ENCODE measurements at places on chromosomes 2 and 18.

GRCh38 chr2:107197594-107198294, 311.8 kb upstream of the ST6GAL2 start:
- DNase-seq: no peak

DNA sequence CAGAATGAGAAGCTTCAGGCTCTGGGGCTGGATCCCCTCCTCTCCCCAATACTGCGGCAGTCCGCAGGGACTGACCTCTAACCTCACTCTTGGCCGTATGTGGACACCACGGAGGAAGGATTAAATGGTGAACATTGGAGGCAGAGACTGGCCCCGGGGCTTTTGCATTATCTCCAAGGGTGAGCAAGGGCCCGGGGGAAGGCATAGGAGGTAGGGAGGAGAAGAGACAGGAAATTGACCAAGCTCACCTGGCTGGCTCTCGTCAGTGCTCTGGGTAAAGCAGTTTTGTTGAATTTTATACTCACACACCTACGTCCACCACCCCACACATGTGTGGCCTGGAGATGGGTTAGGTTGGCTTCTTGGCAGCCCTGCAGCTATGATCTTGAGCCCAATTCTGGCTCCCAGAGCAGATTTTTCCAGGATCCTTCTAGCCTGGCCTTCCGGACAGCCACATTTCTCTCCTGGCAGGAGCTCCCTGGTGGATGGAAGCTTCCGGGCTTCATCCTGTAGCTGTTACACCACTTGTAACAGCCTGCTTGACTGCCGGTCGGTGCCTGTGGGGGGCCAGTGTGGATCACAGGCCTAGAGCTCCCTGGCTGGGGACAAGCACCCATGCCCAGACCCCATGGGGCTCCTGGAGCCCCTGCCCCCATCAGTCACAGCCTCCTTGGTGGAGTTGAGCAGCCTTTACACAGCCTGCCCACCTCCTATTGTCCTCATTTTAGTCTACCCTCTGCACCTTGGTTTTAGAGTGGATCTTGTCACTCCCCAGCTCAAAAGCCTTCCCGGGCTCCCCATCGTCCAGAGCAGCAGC, 7.6 kb downstream of the ITM2C start:
- peak; percentile 10 for DNase-seq

GRCh38 chr18:59566533-59566971, 130.7 kb downstream of the CCBE1 start:
- no peak for DNase-seq

DNA sequence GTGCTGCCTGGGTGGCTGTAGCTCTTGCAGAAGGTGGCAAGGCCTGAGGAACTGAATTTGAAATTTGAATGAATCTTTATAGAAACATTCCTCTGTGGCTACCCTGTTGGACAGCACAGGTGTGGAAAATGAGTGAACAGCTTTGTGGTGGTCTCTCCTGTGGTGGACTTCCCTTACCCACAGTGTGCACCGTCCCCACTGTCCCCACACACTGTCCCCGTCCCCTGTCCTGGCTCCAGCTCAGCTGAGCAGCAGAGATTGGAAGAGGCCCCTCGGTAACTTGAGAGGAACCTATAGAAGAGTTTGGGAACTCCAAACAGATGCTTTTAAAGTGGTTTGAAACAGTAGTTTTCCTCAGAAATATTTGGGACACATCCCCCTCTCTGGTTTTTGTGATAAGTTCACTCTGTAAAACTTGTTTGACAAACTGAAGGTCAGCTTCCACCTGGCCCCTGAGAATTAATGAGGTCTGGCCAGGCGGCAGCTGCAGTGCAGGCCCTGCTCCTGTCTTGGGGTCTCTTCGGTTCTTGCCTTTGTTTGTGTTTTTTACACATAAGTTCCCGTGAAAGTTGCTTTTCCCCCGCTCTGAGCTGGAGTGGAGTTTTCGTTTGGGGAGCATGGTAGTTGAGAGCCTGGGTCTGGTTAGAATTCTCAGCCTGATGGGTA, 63.2 kb downstream of the ASAP2 start:
- DNase-seq: no peak

DNA sequence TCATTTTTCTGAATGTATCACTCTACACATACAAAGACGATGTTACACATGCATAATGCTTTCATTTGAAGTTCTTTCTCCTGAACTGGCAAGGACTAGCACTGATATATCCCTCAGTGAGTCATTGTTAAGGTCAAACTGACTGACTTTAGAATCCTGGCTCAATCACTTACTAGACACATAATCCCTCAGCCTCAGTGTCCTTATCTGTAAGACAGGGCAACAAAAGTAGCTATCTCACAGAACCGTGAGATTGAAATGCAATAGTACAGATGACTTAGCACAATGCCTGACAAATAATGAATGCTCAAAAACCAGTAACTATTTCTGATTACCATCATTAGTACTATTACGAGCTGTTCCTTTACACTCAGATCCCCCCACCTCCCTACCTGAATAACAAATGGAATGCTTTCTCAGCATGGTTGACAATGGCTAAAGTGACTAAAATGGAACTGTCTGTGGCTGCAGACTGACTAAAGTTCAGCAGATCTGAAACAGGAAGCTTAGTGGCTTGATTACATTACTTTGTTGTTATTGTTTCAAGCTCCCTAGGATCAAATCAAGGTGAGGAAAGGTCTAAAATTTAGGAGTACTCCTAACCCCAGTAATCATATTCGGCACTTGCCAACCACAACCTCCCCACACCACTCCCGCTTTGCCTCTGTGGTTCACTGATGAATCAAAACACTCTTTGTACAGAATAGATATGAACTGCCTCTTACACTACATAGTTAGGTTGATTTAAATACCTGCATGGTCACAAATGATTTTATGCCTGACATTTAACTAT, 35.8 kb upstream of the CACNB4 start:
- DNase-seq: no peak

DNA sequence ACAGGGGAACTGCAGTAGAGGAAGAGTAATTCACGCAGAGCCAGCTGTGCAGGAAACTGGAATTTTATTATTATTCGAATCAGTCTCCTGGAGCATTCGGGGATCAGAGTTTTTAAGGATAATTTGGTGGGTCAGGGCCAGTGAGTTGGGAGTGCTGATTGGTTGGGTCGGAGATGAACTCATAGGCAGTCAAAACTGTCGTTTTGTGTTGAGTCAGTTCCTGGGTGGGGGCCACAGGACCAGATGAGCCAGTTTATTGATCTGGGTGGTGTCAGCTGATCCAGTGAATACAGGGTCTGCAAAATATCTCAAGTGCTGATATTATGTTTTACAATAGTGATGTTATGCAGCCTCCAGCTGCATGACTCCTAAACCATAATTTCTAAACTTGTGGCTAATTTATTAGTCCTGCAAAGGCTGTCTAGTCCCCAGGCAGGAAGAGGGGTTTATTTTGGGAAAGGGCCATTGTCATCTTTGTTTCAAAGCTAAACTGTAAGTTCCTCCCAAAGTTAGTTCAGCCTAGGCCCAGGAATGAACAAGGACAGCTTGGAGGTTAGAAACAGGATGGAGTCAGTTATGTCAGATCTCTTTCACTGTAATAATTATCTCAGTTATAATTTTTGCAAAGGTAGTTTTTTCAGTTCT, 67.0 kb downstream of the ASAP2 start:
- DNase-seq: no peak
